Stimulated activated CD4-positive, alpha-beta T cell treated with anti-CD3 and anti-CD28 coated beads, Interleukin-1b, Interleukin-23, amount 100 ng/mL, for 1 hour (primary cell): ENCODE measurements at places on chromosomes 3 and 15.

DNA sequence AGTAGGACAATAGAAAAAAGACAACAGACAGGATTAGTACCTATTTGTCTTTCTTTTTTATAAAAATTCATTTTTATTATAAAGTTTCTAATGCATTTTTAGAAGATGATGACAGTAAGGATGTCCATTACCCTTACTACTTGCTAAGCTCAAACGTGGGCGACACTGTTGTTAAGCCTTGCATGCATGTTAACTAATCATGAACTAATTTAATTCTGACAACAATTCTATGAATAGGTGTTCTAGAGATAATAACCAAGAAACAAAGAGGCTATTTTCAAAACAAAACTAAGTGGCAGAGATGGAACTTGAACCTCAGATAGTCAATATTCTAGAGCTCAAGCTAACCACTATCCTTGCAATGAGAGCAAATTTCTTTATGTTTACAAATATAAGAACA, 247.9 kb downstream of the GBE1 start:
- DNase-seq = no peak

DNA sequence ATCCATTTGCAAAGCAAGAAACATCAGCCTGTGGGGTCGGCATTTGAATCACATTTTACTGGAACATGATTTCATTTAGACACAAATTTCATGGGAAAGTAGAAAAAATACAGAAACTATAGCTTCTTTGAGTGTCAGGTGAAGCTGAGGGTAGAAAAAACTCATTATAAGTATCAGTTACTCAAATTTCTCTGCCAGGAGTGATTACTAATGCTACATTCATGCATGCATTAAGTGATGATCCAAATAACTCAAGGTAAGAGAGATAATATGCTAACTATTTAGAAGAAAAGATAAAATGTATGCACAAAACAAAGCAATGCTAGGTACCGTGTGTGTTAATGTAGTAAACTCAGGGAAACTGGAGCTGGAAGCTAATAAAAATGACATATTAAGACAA, 406.0 kb downstream of the GAP43 start:
- DNase-seq = no peak

GRCh38 chr3:76400141-76400540, 614.8 kb upstream of the ZNF717 start:
- DNase-seq = no peak

DNA sequence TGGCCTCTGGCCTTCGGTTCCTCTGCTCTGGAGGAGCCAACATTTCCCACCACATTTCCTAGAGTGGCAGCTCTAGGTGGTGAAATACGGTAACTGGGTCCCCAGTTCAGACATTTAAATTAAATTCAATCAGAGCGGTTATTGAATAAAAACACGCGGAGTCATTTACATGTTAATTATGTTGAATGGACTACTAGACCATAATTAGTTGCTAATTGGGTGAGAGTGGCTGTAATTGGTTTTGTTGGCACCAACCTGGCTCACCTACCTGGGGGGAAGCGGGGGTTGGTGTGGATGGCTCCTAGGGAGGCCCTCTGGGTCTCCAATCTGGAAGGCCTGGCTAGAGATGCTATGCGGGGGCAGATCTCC, 12.7 kb downstream of the SEMA3F start:
- no peak for DNase-seq

DNA sequence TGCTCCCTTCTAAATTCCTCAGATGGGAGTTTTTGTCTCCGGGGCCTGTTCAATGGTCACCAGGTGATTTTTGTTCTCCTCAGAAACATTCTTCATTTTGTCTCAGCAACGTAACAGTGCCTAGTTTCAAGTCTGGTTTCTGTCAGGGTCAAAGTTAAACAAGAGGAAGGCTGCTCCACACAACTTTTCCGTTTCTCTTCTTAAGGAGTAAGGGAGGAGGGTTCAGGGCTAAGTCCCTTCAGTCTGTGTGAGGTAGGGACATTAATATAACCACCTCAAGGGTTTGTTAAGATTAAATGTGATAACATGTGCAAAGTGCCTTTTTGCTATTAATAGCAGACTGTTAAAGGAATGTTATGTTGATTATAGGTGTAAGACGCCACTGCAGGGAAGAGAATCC, 41.8 kb downstream of the HOMER2 start:
- DNase-seq = no peak

DNA sequence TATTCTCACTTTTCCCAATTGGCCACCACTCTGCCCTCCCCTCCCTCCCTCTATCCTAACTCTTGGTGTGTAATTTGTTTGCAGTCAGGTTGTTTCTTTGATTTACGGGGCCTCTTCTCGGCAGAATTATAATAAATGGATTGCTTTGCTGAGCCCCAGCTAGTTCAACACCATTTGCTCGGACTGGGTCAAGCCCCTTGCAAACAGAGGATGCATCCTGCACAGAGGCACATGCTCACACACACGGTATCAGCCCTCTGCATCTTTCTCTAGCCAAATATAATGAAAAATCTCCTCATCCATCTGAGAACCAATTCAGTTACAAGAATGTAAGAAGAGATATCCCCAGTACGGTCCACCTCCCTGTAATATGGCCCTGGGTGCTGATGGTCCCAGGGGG, 97.7 kb downstream of the EPHB1 start:
- no peak for DNase-seq

DNA sequence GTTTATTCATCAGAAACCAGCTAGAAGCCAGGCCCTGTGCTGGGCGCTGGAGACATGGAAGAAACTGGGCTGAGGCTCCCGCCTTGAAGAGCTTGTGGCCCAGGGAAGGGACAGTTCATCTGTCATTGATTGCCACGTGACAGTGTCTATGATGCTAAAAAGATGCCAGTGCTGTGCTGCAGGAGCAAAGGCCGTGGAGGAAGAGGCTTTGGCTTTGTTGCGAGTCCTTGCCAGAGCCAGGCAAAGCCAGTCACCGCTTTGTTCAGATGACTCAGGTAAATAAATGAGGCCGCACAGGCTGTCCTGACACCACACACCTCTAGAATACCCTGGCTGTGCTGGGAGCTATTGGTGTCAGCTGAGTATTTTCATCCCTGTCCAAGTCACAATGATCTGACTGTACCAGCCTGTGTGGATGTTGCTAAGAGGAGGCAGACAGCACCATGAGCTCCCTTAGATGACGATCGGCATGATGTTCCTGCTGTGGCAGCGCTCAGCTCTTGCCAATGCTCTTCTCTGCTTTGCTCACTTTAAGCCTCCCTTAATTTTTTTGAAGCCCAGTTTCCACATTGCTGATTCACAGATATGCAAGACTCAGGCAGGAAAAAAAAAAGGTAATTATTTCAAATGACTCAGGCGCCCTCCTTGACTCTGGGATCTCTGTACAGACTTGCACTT, 77.5 kb downstream of the CCNL1 start:
- DNase-seq = no peak

GRCh38 chr3:60017631-60018030, 967.8 kb upstream of the CFAP20DC start:
- DNase-seq = no peak

- no peak for DNase-seq
Observed at GRCh38 chr3:148705314-148705713, 7.6 kb downstream of the AGTR1 start.

DNA sequence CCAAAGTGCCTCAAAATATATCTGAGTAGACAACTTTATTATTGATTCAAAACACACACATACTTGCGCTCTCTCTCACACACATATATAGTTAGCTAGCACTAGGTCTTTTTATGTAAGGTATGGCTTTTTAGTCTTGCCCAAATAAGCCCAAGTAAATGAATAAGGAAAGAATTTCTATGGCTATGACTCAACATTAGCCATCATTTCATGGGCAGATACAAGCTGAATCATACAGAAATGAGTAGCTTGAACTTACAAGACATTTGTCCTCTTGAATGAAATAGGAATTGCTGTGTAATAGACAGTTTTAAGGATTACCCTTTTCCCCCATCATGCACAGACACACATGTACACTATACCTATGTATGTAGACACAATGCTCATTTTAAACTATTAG, 4.9 kb downstream of the CADPS start:
- DNase-seq = no peak

- DNase-seq = no peak
Observed at GRCh38 chr3:160644491-160644890, 32.5 kb upstream of the ARL14 start.

GRCh38 chr3:82596805-82597204, 835.4 kb upstream of the GBE1 start:
- DNase-seq = no peak

GRCh38 chr3:24220859-24221657, 273.6 kb downstream of the THRB start:
- DNase-seq = no peak

DNA sequence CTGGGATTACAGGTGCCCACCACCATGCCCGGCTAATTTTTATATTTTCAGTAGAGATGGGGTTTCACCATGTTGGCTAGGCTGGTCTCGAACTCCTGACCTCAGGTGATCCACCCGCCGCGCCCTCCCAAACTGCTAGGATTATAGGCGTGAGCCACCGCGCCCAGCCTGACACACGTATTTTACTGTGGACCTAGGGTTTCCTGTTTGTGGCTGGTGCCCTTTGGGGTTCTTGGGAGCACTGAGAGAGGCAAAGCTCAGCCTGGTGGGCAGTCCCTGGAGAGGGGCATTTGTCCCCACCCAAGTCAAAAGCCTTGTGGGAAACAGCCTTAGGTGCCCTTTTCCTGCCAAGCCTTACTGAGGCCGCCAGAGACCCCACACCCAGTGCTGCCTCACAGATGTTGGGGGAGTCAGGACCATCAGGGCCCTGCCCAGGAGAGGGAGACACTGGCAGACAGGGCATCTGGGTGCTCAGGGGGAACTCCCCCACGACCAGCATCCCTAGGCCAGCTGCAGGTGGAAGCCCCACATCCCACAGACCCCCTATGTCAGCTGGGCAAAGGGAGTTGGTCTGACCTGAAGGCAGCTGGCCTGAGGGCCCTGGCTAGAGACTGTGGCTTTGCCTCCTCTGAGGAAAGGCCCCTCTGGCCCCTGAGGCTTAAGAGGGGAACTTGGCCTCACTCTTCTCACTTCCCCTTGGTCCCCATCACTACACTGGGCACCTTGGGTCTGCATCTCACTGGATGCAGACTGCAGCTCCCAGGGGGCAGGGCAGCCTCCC, 35.1 kb downstream of the DNAH1 start:
- DNase-seq = no peak
